Upper lobe of right lung (tissue), 1 donor: ENCODE measurements at places on chromosomes 4 and X.
A peak's percentile ranks its signal among the peaks of the same experiment; 100 is the strongest.

DNA sequence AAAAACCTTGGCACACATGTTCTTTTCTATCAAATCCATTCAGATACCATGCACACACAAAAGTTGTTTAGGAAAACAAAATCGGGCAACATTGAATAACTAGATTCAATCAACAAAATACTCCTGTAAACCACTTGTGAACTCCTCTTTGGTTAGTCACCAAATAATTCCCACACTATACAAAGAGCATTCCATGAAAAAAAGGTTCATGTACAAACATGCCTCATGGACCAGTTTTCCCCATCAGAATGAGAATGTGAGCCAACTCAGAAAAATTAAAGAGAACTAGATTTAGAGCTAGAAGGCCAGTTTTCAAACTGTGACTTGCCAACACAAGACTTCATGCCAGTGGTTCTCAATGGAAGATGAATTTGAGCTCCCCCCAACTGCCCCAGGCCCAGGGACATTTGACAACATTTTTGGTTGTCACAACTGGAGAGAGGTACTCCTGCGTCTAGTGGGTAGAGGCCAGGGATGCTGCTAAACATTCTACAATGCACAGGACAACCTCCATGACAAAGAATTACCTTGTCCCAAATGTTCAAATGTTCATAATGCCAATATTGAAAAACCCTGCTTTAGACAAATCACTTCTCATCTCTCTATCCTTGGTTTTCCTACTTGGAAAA is 55.4 kb downstream of the GPC3 start:
- no peak for DNase-seq

GRCh38 chr4:3516061-3516835 is 16.0 kb downstream of the LRPAP1 start:
- no peak for DNase-seq

- DNase-seq = no peak
Observed at GRCh38 chr4:183276106-183276505, 44.0 kb downstream of the CLDN22 start.

- no peak for DNase-seq
Observed at GRCh38 chrX:72272868-72273267, 4.2 kb downstream of the RPS4X start.

DNA sequence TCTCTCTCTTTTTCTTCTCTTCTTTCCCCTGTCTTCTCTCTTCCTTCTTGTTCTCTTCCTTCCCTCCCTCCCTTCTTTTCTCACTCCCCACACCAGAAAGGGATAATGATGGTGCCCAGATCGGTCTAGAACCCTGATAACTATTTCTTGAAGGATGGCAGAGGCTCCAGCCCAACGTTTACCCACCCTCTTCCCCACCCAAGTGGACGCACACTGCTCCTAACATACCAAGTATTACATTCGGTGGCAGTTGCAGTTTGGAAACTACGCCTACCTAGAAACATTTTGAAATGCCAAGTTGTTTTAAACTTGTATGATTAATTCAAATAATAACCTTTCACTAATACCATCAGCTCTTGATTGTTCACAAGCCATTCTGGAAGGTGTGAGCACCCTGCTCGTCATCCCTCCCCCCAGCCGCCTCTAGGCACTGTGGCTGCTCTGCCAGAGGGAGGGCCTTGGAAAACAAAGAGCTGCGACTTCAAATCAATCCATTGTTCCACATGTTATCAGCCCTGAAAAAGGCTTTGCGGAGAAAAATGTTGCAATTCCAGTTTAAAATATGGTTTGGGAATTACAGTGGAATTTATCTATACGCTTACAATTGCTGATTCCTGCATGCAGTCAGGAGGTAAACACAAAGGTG is 1017.5 kb upstream of the TENM3 start:
- DNase-seq = no peak

- DNase-seq = no peak
Observed at GRCh38 chr4:140223056-140223810, 69.2 kb upstream of the MAML3 start.

- no peak for DNase-seq
Observed at GRCh38 chr4:101339332-101339731, 8.0 kb downstream of the PPP3CA start.

GRCh38 chr4:185782523-185782922 is 29.5 kb downstream of the SORBS2 start:
- no peak for DNase-seq

DNA sequence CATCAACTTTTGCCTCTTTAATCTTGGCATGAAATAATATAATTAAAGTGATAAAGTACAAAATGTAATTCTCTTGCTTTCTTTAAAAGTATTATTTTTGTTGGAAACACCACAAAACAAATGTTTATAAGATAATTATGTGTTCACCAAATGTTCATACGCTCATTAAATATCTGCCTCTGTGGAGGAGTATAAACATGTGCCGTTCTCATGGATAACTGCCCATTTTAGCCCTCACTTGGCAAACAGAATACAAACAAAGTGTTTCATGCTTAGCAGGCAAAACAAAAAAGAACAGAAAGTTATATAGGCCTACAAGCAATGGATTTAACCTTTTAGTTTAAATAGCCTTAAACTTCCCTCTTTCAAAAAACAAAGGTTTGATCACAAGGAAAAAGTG is 800.5 kb upstream of the DIAPH2 start:
- no peak for DNase-seq

GRCh38 chr4:145042601-145043285 is 55.3 kb downstream of the ANAPC10 start:
- DNase-seq = no peak

- DNase-seq = no peak
Observed at GRCh38 chrX:27706526-27706925, 101.3 kb upstream of the MAGEB10 start.

DNA sequence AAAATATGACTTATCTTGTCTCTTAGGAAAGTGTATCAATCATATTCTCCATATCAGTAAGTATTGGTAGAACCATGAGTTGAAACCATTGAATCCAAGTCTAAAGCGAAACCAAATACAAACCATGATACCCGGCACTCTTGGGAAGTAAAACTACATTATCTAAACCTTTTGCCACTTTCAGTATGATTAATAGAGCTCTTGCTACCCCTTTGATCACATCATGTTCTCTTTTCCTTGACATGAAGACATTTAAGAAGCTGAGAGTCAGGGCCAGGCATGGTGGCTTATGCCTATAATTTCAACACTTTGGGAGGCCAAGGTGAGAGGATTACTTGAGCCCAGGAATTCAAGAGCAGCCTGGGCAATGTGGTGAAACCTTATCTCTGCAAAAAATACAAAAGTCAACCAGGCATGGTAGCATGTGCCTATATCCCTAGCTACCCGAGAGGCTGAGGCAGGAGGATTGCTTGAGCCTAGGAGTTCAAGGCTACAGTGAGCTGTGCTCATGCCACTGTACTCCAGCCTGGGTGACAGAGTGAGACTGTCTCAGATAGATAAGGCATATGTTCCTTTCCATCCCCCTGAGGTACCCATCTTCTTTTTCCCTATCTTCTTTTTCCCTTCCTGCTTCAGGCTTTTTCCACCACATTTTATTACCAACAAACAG is 45.4 kb downstream of the CEP135 start:
- DNase-seq = no peak

- DNase-seq = no peak
Observed at GRCh38 chr4:156946516-156947424, 24.8 kb downstream of the PDGFC start.

DNA sequence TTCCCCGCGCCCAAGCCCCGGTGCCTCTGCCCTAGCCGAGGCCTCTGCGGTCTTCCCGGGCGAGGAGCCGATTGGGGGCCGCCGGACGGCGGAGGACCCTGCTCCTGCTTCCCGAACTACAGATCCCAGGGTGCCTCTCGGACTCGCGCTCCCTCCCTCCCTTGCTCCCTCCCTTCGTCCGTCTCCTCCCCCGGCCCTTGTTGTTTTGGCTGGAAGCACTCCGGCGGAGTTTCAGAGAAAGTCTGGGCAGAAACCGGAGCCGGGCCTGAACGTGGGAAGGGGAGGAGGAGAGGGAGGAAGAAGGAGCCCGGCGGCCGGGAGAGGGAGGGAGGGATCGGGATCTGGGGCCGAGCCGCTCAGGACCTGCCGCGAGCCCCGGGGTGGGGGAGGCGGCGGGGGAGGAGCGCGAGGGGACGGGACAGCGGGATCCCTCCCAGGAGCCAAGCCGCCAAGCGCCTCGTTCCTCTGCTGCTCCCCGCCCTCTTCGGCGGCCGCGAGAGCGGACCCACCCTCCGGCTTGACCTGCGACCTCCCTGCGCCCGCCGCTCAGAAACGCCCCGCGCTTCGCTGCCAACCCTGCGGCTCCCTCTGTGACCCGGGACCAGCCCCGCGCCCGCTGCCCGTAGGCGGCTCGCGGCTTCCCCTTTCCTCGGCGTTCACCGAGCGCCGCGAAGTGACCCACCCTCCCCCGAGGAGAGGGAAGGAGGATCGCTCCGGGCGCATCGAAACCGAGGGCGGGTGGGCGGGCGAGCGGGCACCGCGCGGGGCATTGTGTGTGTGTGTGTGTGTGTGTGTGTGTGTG is 496 bp upstream of the GAB1 start:
- peak; percentile 96 for DNase-seq

GRCh38 chr4:1200425-1201035 is 28.1 kb upstream of the SPON2 start:
- peak; percentile 71 for DNase-seq
